Activated T-cell treated with anti-CD3 and anti-CD28 coated beads for 1 hour (primary cell): ENCODE measurements at places on chromosomes 6 and 20.
A peak's percentile ranks its signal among the peaks of the same experiment; 100 is the strongest.

GRCh38 chr20:63690003-63690897 lies 6.2 kb upstream of the TNFRSF6B start:
- no peak for DNase-seq

DNA sequence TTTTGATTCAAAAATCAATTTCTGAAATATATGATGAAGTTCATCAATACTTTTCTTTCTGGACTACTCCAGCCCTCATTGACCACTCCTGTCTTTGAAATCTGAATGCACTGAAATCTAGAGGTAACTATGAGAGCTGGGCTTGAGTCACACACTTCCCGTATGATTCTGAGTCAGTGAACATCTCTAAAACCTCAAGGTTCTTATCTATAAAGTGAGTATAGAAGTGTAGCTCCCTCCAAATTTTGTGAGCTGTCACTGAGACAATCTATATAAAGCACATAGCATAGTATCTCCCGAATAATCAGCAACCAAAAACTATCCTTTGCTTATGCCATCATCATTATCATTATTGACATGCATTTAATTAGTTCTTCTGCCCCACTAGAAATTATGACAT lies 182.4 kb downstream of the TSHZ2 start:
- no peak for DNase-seq

DNA sequence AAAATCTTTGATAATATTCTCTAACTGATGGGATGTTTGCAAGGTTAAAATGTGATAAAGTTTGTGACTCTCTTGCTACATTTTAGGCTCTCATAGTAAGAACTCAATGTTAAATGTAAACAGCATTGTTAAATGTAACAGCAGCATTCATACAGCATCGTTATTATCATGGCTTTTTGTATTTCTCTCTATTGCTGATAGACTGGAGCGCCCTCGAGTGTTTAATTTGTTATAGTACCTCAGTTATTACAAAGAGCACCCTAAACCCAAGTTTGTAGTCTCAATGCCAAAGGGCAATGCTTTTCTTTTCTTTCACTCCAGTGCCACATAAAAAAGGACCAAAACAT lies 14.9 kb upstream of the TTPAL start:
- no peak for DNase-seq

GRCh38 chr20:38790200-38791053 lies 15.1 kb upstream of the PPP1R16B start:
- DNase-seq, result peak; percentile 31

DNA sequence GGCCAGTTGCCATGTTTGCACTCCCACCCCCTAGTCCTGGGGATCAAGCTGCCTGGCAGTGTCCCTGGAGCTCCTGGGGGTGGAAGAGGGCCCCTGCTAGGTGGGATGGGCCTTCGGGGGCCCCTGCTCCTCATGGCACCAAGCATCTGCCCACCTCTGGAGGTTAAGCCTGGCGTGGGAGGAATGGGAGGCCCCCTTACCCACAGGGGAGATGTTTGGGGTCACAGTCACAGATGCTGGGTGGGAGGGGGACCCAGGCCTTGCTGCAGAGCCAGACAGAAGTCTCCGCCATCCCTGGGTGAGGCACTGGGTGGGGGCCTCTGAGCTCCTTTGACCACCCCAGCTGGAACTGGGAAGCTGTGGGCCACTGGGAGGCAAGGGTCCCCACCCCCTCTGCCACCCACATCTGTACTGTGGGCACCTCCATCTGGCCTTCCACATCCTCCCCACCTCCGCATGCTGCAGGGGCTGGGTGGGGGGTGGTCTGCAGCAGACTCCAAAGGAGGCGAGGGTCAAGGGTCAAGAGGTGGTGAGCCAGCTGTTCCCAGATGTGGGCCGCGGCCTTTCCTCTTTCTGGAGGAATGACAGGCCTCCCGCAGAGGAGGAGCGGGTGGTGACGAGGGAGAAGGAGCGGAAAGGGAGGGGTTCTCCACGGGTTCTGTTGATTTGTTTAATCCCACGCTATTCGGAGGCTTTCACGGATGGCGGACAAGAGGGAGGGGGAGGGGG lies 41.5 kb downstream of the YTHDF1 start:
- DNase-seq, result no peak

DNA sequence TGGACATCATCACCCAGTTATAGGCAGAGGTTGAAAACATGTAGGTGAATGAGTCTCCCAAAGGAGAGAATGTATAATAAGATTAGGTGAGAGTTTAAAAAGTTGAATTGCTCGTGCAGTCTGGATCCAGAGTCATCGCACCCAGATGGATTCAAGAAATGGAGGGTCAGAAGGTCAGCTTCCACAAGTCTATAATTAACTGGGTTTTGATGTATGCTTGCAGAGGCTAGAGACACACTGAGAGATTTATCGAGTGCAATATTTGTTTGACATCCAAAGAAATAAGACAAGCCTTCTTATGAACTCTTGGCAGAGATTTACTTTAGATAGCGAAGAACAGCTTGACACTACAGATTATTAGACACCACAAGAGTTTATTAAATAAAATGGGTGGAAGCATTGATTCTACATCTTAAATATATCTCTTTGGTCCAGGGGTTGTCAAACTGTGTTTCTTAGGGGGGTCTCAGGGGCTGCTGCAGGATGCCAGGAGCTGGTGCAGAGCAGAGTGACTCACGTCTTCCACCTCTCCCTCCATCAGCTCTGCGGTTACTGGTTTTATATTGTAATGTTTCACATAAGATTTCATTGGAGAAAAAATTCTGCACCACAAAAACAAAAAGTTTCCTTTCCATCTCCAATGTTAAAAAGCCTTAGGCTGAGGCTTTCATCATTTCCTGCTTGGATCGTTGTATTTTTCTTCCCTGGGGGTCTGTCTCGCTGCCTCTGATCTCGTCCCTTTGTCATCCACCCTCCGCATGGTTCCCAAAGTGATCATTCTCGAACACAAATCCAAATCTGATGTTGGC lies 176.2 kb upstream of the AHI1 start:
- no peak for DNase-seq

GRCh38 chr6:17454316-17455005 lies 61.1 kb downstream of the CAP2 start:
- DNase-seq, result no peak

GRCh38 chr6:43016176-43016942 lies 2.3 kb downstream of the KLHDC3 start:
- DNase-seq, result no peak

GRCh38 chr6:113292646-113293422 lies 564.3 kb upstream of the MARCKS start:
- DNase-seq, result no peak

- DNase-seq, result no peak
These were observed 60.7 kb downstream of the DLGAP4 start for GRCh38 chr20:36366623-36367369.

GRCh38 chr20:61584851-61585250 lies 332.8 kb downstream of the CDH4 start:
- DNase-seq, result no peak

GRCh38 chr6:31090973-31091364 lies 21.4 kb downstream of the C6orf15 start:
- DNase-seq, result no peak

- DNase-seq, result no peak
These were observed 158.1 kb upstream of the HCRTR2 start for GRCh38 chr6:55016261-55016660.

- DNase-seq, result no peak
These were observed 6.8 kb downstream of the MDFI start for GRCh38 chr6:41645007-41645618.

DNA sequence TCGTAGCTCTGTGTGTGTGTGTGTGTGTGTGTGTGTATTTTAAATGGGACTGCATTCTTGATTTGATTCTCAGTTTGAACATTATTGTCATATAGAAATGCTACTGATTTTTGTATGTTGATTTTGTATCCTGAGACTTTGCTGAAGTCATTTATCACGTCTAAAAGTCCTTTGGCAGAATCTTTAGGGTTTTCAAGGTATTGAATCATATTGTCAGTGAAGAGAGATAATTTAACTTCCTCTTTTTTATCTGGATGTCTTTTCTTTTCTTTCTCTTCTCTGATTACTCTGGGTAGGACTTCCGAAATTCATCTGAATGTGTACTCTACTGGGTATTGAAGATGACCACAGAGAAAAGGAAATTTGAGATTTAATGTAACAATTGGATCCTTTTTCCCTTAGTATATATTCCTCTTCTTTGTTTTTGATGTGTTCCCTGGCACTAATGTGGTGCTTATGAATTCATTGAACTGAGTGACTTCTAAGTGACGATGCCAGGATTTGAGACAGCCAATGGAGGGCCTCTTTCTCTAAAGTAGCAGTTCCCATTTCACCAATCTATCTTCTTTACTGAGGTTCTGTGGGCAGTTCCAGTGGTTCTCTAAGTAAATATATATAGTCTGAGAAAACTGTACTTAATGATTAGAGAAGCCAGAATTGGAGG lies 47.6 kb downstream of the TNFAIP3 start:
- no peak for DNase-seq

DNA sequence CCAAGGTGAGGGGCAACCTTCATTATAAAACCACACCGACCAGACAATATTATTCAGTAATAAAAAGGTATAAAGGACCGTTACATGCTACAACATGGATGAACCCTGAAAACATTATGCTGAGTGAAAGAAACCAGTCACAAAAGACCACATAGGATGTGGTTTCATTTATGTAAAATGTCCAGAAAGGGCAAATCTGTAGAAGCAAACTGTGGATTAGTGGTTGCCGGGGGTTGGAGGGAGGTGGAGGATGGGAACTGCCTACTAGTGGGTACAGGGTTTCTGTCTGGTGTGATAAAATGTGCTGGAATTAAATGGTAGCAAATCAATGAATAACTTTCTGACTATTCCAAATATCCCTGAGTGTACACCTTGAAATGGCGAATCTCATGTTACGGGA lies 10.2 kb upstream of the PRND start:
- no peak for DNase-seq

GRCh38 chr6:166221636-166222035 lies 54.0 kb upstream of the TBXT start:
- DNase-seq, result no peak

- no peak for DNase-seq
These were observed 48.1 kb downstream of the KCNS1 start for GRCh38 chr20:45052698-45053429.

GRCh38 chr6:87789198-87789899 lies 87.3 kb upstream of the AKIRIN2 start:
- DNase-seq, result no peak

DNA sequence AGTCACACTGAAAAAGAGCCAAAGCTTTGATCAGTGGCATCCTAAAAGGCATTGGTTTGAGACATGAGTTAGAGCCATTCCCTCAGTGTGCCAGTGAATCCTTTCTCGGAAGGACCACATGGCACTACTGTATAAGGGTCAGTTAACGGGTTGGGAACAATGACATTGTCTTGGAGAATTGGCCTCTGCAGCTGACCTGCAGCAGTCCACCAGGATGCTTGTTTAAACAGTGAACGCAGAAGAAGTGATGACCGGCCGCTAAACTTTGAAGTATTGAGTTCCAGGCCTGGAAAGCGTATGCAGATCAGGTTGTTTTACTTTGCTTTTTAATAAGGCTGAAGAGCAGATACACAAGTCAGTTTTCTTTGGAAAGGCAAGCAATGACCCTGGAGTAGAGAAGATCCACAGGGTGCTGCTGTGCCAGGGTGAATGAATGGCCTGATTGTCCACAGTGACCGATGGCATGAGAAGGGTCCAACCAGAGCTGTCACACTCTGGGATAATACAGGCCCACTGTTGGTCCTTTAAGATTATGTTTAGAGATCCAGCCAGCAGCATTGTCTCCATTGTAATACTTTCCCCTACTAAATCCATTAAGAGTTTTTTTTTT lies 57.8 kb downstream of the GMPR start:
- no peak for DNase-seq

GRCh38 chr6:143098054-143098671 lies 37.5 kb downstream of the AIG1 start:
- DNase-seq, result no peak

DNA sequence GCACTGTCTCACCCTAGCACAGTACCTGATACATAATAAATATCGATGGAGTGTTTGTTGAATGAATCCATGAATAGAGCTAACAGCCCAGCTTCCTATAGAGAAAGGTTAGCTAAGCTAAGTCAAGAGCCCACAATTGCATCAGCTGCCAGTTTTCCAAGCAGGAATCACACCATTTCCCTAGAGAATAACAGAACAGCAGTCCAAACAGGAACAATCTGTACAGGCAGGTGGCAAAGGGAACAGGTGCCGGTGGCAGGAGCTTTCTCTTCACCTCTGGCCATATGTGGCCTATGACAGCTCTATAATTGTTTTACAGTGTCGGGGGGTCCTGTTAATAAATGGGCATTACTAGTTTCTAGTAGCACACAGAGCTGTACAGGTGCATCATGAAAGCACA lies 38.8 kb downstream of the ISM1 start:
- no peak for DNase-seq

- DNase-seq, result no peak
These were observed 5.2 kb upstream of the HMGN3 start for GRCh38 chr6:79239536-79240168.

- no peak for DNase-seq
These were observed 101.2 kb downstream of the SMPDL3A start for GRCh38 chr6:122890250-122890649.

DNA sequence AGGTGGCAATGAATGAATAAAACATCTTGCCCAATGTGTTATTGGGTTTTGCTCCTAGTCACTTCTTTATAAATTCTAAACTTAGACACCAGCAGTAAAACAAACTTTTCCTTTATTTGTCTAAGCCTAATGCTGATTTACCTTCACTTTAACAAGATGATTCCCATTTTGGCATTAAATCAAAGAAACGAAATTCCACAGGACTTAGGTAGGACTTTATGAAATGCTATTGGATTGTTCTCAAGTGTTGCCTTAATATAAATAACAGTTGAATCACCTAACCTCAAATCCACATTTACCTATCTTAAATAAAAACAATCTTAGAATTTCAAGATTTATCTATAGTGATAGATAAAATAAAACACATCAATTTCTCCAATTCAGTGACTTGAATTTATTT lies 831.8 kb downstream of the EPHA7 start:
- DNase-seq, result no peak

DNA sequence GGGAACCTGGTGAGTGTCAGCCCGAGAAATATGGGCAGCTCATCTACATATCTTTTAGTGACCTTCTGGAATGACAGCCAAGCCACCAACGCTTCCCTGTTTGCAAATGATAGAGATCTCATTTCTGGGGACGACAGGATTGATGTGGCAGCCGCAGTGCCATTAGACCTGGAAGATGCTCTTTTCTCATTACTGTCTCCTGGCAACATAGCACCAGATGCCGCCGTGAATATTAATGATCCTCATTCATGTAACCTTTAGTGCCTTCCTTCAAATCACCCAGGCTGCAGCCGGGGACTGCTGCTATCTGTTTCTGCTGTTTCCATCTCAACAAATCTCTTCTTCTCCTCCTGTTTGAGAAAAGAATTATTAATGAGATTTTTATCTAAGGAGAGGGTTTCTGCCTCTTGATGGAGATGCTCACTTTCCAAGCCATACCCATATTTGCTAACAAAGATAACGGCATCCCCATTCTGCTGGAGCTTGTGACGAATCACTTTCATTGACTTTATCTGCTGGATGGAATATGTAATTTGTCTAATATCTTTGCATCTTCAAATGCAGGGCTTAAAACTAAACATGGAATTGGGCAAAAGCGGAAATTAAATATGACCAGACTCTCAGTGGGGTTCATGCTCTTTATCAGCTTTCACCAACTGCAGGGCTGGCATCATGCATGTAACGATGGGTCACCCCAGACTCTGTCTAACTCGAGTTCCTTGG lies 74.8 kb upstream of the KIF16B start:
- DNase-seq, result no peak

- no peak for DNase-seq
These were observed 40.4 kb downstream of the SPDEF start for GRCh38 chr6:34515473-34516387.
